NCI-H1092 (cell line): ENCODE measurements at places on chromosomes 2 and 18.

- no peak for DNase-seq
These were observed 339.4 kb downstream of the PLCL1 start for GRCh38 chr2:198143793-198144192.

DNA sequence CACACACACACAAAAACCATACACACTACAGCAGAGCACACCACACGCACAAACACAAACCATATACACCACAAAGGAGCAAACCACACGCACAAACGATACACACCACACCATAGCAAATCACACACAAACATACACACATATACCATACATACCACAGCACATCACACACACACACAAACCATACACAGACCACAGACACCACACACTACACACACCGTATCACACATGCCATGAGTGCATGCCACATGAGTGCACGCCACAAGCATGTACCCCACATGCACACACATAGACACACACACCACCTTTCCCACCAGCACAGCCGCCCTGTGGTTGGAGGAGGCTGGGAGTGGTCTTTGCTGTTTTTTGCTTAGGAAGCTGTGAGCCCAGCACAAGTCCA, 517.1 kb upstream of the MYT1L start:
- no peak for DNase-seq

DNA sequence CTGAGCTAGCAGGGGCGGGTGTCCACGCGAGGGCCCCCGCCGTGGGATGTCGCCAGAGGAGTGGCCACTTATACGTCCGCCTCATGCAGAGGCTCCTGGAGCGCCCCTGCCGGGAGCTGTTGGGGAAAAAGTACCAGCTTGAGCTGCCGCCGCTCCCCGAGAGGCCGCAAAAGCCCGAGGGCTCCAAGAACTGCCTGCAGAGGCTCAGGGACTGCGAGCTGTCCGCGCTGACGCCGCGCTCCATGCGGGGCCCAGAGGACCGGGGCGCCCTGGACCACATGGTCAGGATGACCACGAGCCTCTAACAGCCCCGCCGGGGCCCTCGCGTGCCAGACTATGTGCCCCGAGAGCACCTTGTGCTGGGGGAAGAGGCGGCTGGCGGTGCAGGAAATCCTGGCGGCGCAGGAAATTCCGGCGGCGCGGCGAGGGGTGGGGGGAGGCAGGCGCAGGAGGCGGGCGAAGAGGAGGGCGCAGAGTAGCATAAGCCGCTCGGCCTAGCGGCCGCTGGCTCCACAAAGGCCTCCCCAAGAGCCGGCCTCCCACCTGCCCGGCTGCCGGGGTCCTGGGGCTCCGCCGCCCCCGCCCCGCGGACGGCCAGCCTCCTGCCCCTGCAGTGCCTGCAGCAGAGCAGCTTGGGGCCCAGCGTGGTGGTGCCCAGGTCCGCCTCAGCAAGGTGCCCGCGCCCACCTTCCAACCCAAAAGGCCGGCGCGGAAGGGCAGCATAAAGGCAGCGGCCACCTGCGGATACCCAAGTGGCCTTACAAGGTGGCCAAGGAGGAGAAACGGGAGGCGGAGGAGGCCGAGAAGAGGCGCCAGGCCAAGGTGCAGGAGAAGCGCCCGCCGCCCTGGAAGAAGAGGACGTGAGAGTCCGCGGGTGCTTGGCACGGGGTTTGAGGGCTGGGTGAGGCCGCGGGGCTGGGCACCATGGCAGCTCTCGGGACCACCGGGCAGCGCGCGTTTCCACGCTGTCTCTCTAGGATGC, 42.1 kb upstream of the TRIM43B start:
- DNase-seq, result peak; percentile 42

DNA sequence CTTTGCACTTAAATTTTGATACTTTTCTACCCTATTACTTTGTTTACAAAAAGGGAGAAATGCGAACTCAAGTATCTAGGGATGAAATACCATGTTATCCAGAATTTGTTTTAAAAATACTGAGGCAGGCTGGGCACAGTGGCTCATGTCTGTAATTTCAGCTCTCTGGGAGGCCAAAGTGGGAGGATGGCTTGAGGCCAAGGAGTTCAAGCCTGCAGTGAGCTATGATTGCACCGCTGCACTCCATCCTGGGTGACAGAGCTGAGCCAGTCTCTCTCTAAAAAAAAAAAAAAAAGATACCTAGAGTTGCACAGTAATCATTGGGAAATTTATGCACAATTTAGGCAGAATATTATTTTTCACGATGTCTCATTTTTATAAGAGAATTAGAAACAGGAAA, 12.4 kb upstream of the VAPA start:
- no peak for DNase-seq

DNA sequence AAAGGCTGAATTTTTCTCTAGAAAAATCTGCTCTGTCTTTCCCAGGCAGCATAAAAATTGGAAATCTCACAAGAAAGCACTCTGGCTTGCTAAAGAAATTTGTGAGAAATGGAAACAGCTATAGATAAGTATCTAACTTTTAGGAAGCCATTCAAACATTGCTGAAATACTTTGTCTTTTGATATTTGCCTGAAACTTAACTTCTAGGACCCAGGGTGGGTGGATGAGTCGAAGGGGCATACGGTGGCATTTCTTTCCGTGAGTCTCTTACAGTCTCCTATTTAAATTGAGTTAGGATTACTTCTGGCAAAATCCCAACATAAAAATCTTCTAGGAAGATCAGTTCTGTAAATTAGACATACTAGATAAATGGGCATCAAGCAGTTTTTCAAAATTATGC, 532 bp upstream of the COL3A1 start:
- no peak for DNase-seq

DNA sequence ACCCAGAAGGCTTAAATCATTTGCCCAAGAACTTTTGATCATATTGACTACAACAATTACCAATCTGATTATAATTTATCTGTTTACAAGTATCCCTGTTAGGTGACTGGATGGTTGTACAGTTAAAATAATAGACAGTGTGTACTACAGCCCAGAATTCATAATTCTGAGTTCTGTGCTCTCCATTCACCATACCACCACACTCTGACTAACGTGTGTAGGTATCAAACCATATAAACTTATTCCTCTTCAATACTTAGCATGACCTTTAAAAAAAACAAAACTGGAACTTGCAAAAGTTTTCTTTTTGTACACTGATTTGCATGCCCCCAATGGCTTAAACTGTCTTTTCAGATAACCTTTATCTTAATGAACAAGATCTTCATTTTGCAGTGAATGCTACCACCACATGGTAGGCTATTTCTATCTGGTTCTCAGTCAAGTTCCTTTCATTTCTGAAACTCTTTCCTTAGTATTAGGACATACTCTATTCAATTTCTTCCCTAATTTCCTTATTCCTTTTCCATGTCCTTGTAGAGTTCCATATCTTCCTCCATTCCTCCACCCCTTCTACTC, 50.9 kb downstream of the SOS1 start:
- DNase-seq, result no peak
